ENCODE measurements at places on chromosomes 6 and 20.

- peak; percentile 43 for DNase-seq
Observed at GRCh38 chr20:46998477-46999240, 104.0 kb downstream of the EYA2 start.

- DNase-seq: no peak
Observed at GRCh38 chr6:51533962-51534361, 553.5 kb downstream of the PKHD1 start.

DNA sequence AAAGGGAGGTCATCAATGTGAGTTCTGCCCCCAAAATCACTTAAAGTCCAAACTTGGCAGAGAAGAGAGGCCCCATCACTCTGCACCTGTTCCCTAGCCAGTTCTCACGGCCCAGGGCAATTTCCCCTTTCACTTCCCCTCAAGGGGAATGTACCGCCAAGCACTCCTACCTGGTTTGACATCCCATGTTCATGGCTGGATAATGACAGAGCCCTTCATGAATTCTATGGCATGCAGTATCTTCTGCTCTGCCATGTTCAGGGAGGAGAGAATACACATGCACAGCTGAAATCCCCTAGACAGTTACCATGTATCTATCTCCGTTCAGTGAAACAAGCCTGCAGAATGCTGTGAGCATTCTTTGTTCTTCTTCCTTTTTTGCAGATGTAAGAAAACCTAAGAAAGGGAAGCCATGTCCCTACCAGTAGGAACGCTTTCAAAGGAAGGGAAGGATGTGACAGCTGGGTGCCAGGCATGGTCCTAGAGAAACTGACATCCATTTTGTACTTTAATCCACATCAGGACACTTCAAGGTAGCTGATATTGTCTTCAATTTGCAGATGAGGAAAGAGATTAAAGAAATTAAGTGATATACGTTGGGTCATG is 79.8 kb upstream of the ARID1B start:
- no peak for DNase-seq

GRCh38 chr6:91633374-91634111 is 1046.7 kb upstream of the MAP3K7 start:
- peak; percentile 67 for DNase-seq

DNA sequence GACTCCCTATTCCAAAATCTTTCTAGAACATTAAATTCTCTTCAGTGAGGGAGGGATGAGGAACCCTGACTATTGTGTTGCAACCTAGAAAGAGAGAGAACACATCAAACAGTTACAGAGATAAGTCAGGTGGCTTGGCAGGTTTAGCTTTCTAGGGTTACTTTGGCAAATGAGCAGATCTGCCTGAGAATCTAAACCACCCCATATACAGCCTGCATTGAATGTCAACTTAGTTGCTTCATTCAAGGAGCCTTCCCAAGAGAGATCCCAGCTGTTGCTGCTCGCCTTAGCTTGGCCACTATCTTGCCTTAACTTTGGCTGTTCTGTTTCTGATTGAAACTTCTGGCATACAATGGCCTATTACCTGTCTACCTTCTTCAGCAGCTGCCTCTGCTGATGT is 74.7 kb upstream of the TCF21 start:
- DNase-seq: no peak

DNA sequence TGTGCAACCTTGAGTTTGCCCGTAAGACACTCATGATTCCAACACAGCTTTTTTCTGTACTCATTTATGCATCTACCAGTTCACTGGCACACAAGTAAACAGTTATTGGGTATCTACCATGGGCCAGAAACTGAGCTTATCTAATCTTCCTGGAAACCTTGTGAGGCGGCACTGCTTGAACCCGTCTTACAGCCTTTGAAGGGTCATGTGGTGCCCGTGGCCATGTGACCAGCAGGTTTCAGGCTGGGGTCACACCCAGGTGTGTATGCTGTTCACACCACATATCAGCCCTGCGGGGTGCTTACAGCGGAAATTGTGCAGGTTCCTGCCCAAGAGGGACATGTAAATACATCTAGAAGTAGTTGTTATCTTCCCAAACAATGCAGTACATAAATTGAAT is 6.1 kb downstream of the THBD start:
- no peak for DNase-seq

GRCh38 chr20:60990061-60990460 is 262.0 kb upstream of the CDH4 start:
- DNase-seq: no peak
